ENCODE measurements at places on chromosomes 12 and 14.

DNA sequence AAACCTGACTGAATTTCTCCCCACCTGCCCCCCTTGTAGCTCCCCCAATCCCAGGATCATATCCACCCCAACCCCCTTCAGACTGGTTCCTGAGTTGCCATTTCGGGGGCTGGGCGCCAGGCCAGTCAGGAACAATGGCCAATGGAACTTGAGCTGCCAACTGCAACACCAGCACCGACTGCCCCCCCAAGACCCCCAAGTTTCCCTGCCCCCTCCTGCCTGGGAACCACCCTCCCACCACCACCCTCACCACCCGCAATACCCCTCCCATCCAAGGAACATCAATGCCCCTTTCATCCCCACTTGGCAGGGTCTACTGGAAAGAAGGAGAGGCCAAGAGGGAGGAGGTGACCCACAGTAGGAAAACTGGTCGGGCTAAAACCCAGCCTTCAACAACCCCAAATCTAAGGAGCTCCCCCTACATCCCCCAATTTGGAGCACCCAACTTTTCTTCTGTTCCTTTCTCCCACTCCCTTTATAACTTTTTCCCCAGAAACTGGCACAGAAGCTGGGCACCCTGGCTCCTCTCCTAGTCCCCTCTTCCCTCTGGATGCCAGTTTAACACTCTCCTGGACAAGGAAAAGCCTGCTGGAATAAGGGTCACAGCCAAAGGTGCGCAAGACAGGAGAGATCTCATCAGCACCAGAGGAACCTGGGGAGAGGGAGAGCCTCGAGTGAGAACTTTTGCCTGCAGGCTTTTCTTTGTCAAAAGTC is 1.6 kb upstream of the NDRG2 start:
- no peaks in the 10 kb centered on the region for H3K4me1 ChIP-seq
- H3K27ac ChIP-seq, result no peak overlapping the region
- DNase-seq, result no peak
- no peaks in the 10 kb centered on the region for H3K36me3 ChIP-seq

GRCh38 chr14:103135333-103136260 is 12.3 kb downstream of the TNFAIP2 start:
- H3K4me1 ChIP-seq, result peaks cover 7% of the 10 kb centered on the region
- no peaks in the 10 kb centered on the region for H3K27me3 ChIP-seq
- no peak for DNase-seq
- peaks cover 22% of the 10 kb centered on the region for H3K36me3 ChIP-seq
- H3K4me3 ChIP-seq, result no peak overlapping the region

DNA sequence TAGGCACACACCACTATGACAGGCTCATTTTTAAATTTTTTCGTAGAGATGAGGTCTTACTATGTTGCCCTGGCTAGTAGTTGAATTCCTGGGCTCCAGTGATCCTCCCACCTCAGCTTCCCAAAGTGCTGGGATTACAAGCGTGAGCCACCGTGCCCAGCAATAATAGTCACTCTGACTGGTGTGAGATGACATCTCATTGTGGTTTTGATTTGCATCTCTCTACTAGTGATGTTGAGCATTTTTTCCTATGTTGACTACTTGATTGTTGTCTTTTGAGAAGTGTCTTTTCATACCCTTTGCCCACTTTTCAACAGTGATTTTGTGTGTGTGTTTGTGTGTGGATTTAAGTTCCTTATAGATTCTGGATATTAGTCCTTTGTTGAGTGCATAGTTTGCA is 26.3 kb downstream of the ATP2A2 start:
- no peak for DNase-seq
- no peak overlapping the region for H3K4me3 ChIP-seq
- H3K27ac ChIP-seq, result no peak overlapping the region
- peaks cover 5% of the 10 kb centered on the region for H3K36me3 ChIP-seq
- H3K4me1 ChIP-seq, result peaks cover 4% of the 10 kb centered on the region

DNA sequence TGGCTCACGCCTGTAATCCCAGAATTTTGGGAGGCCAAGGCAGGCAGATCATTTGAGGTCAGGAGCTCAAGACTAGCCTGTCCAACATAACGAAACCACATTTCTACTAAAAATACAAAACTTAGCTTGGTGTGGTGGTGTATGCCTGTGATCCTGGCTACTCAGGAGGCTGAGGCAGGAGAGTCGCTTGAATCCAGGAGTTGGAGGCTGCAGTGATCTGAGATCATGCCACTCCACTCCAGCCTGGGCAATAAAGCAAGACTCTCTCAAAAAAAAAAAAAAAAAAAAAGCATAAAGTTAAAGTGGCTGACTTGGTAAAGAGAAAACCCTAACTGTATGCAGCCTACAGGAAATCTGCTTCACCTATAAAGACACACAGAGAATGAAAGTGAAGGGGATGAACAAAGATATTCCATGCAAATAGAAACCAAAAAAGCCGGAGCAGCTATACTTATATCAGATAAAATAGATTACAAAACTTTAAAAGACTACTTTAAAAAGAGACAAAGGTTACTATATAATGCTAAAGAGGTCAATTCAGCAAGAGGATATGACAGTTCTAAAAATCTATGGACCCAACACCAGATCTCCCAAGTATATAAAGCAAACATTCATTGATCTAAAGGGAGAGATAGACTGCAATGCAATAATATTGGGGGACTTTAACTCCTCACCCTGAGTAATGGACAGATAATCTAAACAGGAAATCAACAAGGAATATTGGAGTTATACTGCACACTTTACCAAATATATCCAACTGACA is 4.1 kb downstream of the CLEC2B start:
- H3K27me3 ChIP-seq, result no peaks in the 10 kb centered on the region
- no peak overlapping the region for H3K4me3 ChIP-seq
- no peak overlapping the region for H3K27ac ChIP-seq
- no peaks in the 10 kb centered on the region for H3K4me1 ChIP-seq

DNA sequence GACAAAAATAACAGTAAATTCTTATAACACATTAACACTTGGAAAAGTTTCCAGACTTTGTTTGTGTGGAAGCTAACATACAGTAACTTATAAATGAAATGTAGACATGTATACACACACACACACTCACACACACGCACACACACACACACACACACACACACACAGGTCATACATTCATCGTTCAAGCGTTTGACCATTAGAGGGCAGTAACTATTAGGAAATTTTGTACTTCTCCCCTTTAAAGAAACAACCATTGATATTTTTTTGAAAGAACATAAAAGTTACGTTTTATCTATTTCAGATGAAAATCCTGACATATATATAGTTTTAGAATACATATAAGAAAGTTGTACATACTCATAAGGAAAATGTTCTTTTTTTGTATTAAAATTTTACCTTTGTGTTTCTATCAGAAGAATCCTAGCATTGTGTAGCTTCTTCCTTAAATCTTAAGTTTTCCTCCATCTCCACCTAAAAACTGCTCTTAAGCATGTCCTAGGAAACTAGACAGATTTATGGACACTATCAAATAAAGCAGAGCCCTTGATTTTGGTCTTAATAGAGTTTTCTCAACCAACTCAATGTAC is 29.0 kb downstream of the PTPRQ start:
- no peaks in the 10 kb centered on the region for H3K36me3 ChIP-seq
- peak; percentile 78 for DNase-seq
- no peak overlapping the region for H3K27ac ChIP-seq
- H3K4me3 ChIP-seq, result no peak overlapping the region
- no peaks in the 10 kb centered on the region for H3K27me3 ChIP-seq

DNA sequence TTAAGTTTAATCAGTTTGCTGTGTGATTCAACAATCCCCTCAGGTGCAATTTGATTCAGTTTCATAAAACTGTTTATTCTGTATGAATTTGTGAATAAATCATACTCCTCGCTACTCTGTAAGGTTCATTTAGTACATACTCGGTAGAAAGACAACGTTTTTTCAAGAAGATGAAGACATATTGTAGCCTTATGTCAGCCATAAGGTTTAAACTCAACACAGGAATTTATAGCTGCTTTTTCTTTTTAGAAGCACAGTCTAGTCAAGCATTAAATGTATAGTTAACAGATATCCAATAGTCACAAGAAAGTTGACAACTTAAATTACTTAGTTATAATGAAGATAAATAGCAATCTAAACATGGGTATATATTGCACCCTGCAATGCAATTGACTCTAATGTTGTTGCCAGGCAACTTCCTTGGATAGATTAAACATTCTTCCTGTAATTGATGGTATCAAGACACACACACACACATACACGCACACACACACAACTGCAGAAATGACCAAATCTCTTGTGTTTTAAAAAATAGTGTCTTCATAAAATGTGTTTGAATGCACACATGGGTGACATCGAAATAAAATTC is 151.5 kb upstream of the MGAT4C start:
- DNase-seq, result no peak
- no peaks in the 10 kb centered on the region for H3K4me1 ChIP-seq
- H3K27me3 ChIP-seq, result no peaks in the 10 kb centered on the region
- H3K27ac ChIP-seq, result no peak overlapping the region
- no peak overlapping the region for H3K4me3 ChIP-seq

- H3K4me3 ChIP-seq, result no peak overlapping the region
- DNase-seq, result no peak
- H3K27ac ChIP-seq, result no peak overlapping the region
- H3K27me3 ChIP-seq, result no peaks in the 10 kb centered on the region
- no peaks in the 10 kb centered on the region for H3K4me1 ChIP-seq
- no peaks in the 10 kb centered on the region for H3K36me3 ChIP-seq
Observed at GRCh38 chr12:129901254-129901653, 2.6 kb downstream of the TMEM132D start.

GRCh38 chr14:42222924-42223471 is 616.3 kb downstream of the LRFN5 start:
- H3K36me3 ChIP-seq, result no peaks in the 10 kb centered on the region
- no peak overlapping the region for H3K4me3 ChIP-seq
- H3K27ac ChIP-seq, result no peak overlapping the region
- H3K4me1 ChIP-seq, result no peaks in the 10 kb centered on the region
- no peaks in the 10 kb centered on the region for H3K27me3 ChIP-seq

DNA sequence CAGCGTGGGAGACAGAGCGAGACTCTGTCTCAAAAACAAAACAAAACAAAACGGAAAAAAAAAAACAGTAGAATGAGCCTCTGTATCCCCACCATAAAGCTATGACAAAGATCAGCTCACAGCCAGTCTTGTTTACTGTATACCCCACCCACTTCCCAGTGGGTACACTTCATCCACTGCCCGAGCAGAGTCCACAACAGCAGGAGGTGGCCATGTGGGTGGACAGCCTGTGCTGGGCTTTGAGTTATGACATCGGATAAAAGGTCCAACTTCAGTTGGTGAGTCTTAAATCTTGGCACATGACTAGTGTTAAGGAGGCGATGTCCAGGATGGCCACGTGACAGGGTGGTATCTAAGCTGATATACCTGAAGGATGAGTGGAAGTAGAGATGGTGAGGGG is 34.8 kb upstream of the MAPKAPK5 start:
- H3K4me3 ChIP-seq, result no peak overlapping the region
- H3K27me3 ChIP-seq, result no peaks in the 10 kb centered on the region
- H3K4me1 ChIP-seq, result no peaks in the 10 kb centered on the region
- DNase-seq, result no peak

DNA sequence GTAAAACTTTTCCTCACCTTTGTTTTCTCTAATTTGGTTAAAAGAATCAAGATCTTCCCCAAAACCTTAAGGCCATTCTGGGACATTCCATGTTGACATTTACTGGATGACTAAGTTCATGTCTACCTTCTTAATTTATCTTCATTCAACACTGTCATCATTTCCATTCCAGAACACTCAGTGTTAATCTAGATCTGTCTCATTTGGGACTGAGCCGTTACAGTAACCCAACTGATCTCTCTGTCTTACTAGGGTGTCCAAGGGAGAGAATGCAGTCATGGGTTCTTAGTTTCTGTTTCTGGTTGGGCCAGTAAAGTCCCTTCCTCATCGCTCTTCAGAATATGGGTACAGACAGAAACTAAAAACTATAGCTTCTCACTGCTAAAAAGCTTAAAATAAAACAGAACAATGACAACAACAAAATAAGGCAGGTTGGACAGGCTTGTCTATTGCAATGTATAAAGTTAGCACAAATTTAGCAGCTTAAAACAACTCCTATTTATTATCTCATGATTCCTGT is 144.8 kb downstream of the ASCL1 start:
- H3K4me1 ChIP-seq, result no peaks in the 10 kb centered on the region
- H3K27ac ChIP-seq, result no peak overlapping the region
- no peak for DNase-seq
- no peaks in the 10 kb centered on the region for H3K36me3 ChIP-seq
- no peak overlapping the region for H3K4me3 ChIP-seq

- H3K27me3 ChIP-seq, result no peaks in the 10 kb centered on the region
- no peak overlapping the region for H3K27ac ChIP-seq
- DNase-seq, result no peak
- no peaks in the 10 kb centered on the region for H3K36me3 ChIP-seq
- no peaks in the 10 kb centered on the region for H3K4me1 ChIP-seq
- no peak overlapping the region for H3K4me3 ChIP-seq
Observed at GRCh38 chr12:117629454-117629853, 268.0 kb upstream of the NOS1 start.

- H3K36me3 ChIP-seq, result no peaks in the 10 kb centered on the region
- H3K4me3 ChIP-seq, result no peak overlapping the region
- H3K27me3 ChIP-seq, result peaks cover 5% of the 10 kb centered on the region
Observed at GRCh38 chr12:116582610-116583009, 23.4 kb downstream of the MAP1LC3B2 start.

- H3K4me3 ChIP-seq, result no peak overlapping the region
- no peaks in the 10 kb centered on the region for H3K27me3 ChIP-seq
- no peak overlapping the region for H3K27ac ChIP-seq
- DNase-seq, result peak; percentile 15
- H3K36me3 ChIP-seq, result no peaks in the 10 kb centered on the region
Observed at GRCh38 chr14:49954171-49954631, 61.3 kb downstream of the ARF6 start.

DNA sequence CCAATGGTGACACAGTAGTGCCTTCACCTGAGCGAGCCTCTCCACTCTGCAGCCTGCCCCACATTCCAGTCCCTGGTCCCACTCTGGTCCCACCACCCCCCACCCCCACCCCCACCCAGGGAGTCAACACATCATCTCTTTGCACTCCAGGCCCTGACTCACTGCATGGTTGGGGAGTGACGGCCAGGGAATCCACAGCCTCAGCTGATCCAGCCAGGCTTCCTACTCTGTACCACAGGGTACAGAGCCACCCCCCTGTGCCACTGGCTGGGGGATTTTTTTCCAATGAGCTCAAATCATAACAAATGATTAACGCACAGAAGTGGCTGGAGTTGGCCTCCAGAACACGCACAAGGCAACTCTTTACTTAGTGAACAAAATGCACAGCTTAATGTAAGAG is 233.7 kb downstream of the NTF3 start:
- no peaks in the 10 kb centered on the region for H3K36me3 ChIP-seq
- no peaks in the 10 kb centered on the region for H3K27me3 ChIP-seq
- no peak overlapping the region for H3K27ac ChIP-seq
- H3K4me3 ChIP-seq, result no peak overlapping the region
- peak; percentile 33 for DNase-seq

DNA sequence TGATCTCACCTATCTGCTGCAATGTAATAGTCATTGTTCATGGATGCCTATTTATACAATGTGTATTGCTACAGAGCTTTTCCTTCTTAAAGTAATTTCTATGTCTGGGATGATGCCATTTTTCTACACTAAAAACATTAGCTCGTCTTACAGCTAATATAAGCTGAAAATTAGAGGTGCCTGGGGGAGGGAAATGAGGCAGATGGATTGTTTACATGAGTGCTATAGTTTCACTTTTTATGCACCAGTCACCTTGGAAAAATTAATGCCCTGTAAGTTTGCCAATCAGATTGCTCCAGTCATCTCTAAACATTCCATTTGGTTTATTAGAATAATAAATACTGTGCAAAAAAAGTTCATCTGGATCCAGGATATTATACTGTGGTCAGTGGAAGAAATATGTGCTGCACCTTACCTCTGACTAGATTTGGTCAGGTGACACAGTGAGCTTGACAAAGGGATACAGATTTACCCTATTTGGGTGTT is 436.2 kb downstream of the RAD51B start:
- peak; percentile 93 for DNase-seq
- peaks cover 12% of the 10 kb centered on the region for H3K4me1 ChIP-seq
- no peaks in the 10 kb centered on the region for H3K36me3 ChIP-seq

Measured in fibroblast of lung (primary cell).